ENCODE measurements at places on chromosomes 12 and 14.
A peak's percentile ranks its signal among the peaks of the same experiment; 100 is the strongest.

DNA sequence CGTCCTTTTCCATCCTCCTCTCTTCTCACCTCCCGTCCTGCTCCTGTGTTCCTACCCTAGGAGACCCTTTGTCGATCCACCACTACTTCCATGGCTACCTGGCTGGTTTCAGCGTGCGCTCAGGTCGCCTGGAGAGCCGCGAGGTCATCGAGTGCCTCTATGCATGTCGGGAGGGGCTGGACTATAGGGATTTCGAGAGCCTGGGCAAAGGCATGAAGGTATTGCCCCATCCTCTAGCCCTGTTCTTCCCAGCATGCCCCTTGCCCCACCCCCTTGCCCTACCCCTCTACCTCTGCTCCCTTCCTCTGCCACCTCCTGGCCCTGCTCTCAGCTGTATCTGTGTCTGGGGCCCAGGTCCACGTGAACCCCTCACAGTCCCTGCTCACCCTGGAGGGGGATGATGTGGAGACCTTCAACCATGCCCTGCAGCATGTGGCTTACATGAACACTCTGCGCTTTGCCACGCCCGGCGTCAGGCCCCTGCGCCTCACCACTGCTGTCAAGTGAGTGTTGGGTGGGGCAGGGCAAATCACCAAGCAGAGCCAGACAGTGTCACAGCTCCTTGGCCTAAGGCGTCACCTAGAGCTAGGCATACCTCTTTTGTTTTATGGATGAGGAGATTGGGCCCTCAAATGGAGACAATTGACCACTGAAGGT, 12.8 kb downstream of the CLSTN3 start:
- DNase-seq, result no peak

DNA sequence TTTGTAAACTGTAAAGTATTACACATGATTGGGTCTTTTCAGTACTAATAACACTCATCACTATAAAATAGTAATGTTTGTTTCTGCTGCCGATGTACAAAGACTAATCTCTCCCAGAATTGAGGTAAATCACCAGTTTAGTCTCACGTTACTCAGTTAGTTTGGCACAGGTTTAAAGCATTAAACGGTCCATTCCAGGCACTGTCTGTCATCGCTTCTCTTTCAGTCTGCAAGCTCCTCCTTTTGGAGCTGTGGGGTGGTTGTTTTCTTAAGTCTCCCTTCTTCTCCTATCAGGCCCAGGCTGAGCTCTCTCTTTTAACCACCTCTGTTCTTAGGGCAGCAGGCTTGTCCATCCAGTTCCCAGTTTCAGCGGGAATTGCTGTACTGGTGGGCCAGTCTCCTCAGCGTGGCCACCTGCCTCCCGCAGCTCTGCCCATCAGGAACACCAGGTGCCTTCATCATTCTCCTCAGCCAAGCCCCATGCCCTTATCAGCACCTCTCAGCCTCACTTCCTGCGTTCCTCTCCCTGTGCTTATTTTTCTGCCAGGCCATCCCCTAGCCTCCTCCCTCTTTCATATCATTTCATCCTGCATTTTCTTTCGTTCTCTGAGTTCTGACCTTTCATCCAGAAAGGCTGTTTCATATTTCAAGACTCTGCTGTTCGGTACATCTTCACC, 149.0 kb downstream of the TGFB3 start:
- DNase-seq, result no peak

GRCh38 chr12:4107436-4107878, 166.1 kb upstream of the CCND2 start:
- DNase-seq, result peak; percentile 19

- no peak for DNase-seq
Observed at GRCh38 chr14:28946267-28946666, 179.7 kb downstream of the FOXG1 start.

DNA sequence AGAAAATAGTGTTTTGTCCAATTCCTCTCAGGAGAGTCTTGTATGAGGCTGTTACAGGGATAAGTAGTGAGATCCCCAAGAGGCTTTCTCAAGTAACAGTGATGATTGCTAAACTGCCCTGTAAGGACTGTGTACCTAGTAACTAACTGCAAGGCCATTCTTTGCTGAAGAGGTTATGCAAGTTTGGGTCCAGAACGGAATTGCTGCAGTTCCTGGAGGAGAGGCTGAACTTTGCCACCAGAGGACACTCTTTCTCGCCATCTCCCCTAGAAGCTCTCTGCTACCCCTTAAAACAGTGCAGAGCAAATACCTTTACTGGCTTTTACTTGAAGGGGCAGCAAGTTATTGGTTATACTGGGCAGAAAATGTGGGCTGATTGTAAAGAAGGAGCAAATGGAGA, 180.0 kb downstream of the RBM19 start:
- DNase-seq, result no peak

DNA sequence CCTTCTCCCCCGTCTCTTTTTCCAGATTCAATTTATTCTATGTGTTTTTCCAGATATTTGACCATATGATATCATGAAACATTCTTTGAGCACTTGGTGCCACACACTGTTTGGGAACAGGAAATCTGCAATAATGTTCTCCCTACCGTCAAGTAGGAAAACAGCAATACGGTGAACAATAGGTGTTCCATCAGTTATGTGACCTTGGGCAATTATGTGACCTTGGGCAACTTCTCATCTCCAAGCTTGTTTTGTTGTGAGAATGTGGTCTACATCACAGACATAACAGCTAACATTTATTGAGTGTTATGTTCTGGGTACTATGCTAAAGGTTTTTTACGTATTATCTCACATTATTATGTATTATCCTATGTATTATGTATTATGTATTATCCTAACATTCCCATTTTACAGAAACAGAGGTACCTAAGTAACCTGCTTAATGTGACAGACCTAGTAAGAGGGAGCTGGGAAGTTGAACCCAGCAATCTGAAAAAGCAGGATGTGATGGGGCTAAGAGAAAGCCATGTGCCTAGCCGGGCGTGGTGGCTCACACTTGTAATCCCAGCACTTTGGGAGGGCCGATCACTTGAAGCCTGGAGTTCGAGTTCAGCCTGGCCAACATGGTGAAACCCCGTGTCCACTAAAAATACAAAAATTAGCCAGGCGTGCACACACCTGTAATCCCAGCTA, 1.2 kb upstream of the NEK9 start:
- no peak for DNase-seq

GRCh38 chr12:3614806-3615466, 123.9 kb downstream of the PRMT8 start:
- peak; percentile 58 for DNase-seq

GRCh38 chr12:83971781-83972180, 940.8 kb downstream of the SLC6A15 start:
- DNase-seq, result no peak

DNA sequence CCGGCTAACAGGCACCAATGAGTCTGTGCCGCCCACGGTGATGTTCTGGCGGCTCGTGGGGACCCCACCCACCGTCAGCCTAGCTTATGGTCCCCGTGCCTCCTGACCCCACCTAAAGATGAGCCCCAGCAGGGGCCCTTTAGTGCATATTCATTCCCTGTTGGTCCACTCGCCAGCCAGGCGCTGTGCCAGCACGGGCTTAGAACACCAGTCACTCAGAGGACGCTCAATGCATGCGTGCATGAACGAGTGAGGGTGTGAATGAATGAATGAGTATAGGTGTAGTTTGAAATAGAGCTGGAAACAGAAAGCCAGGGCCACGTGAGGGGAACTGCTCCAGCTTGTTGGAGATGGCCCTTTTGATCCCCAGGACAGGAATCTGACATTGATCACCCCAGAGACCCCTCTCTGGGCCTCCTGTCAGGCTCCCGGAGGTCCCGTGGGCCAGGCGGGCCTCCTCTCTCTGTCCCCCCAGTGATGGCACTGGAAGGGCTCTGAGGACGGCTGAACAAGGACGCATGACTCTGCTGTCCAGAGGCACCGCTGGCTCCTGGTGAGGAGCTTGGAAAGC, 193.9 kb upstream of the C14orf180 start:
- DNase-seq, result no peak

DNA sequence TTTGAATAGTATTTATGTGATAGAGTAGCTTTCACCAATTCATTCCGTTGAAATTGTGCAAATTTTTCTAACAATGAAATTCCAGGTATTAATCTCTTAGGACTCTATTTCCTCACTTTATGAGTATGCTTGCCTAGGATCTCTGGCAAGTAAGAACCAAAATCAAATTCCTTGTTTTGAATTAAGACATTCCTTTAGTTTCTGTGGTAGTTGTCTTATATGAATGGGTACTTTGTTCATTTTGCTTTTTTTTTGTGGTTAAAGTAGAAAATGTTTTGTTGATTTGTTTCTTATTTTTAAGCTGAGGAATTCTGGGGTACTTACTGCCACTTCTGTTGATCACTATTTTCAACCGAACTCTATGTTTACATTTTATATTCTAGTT, 59.8 kb downstream of the KITLG start:
- DNase-seq, result no peak

- DNase-seq, result peak; percentile 43
Observed at GRCh38 chr12:57803319-57803893, 15.1 kb downstream of the AVIL start.

- DNase-seq, result no peak
Observed at GRCh38 chr12:16467272-16467671, 119.8 kb downstream of the MGST1 start.

DNA sequence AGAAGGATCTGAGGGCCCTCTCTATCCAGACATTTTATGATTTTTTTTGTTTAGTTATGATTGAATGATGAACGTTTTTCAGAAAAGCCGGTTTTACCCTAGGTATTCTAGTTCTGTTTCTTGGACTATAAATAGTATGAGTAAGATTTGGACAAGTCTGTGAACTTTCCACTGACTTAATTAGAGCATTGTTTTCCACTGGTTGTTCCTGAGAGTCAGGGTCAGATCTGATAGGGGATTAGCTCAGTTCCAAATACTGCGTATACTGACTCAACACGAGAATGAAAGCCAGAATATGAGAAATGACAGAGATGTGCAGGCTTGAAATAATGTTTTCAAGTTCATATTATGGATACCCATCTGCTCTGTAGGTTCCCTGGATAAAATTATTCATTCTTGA, 361.6 kb downstream of the AEBP2 start:
- no peak for DNase-seq

GRCh38 chr14:94780536-94781399, 10.9 kb upstream of the GSC start:
- DNase-seq, result no peak

DNA sequence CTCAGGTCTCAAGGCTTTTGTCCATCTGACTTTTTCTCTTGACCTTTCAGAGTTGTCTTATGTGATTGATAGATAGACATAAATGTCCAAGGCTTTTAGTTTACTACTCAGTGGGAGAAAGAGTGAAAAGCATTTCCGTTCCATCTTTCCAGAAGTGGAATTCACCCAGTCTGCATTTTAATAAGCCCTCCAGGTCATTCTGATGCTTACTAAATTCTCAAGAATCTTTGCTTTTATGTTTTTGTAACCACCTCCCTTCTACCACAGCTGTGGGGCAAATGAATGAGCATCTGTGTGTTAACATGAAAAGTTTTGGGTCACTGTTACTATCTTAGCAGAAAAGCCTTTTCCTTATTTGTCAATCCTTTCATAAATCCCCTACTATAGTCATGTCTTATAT, 251.4 kb downstream of the LRIG3 start:
- no peak for DNase-seq

- no peak for DNase-seq
Observed at GRCh38 chr12:123071099-123071800, 79.6 kb downstream of the PITPNM2 start.

DNA sequence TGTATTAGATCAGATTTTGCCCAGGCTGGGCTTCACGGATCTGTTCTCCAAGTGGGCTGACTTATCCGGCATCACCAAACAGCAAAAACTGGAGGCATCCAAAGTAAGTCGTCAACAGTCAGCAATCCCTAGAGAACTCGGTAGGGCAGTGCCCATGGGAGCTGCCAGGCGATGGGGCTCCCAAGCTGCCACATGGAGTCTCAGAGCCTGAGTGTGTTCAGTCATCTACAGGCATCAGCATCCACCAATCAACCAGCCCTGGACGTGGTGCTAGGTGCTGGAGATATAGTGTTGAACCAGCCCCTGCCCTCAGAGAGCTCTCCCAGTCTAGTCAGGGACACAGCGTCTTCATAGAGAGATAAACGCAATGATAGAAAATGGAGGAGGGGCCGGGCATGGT, 6.9 kb downstream of the SERPINA4 start:
- DNase-seq, result no peak

DNA sequence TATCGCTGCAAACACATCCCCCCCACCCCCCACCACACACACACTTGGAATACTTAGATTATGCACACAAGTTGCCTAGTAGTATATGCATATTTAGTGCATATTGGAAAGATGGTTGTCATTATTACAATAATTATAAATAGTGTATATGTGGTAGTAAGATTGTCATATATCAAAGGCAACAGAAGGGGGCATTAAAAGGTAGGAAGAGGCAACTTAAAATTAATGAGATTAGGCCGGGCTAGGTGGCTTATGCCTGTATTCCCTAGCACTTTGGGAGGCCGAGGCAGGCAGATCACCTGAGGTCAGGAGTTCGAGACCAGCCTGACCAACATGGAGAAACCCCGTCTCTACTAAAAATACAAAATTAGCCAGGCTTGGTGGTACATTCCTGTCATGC, 52.1 kb downstream of the GSC start:
- peak; percentile 61 for DNase-seq

GRCh38 chr12:50614167-50614759, 109.5 kb downstream of the DIP2B start:
- no peak for DNase-seq

GRCh38 chr12:57894399-57895292, 46.7 kb upstream of the ATP23 start:
- DNase-seq, result peak; percentile 92

- no peak for DNase-seq
Observed at GRCh38 chr12:6614513-6615172, 7.5 kb upstream of the CHD4 start.
